ENCODE measurements at places on chromosomes 3 and 15.

DNA sequence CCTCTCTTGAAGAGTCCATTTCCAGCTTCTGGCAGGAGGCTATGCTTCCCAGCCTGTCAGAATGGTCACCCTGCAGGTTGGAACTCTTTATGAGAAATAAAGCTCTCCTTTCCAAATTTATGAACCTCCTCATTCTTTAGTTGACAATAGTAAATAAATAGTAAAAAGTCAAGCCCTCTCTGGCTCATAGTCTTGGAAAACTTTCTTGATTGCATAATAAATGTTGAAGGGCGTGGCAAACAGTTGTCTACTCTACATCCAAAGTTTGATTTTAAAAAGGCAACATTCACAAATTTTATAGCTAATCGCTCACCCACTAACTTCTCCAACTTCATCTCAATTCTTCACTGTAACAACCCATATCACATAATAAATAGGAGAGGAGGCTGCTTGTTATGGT, 58.8 kb downstream of the MCF2L2 start:
- DNase-seq = no peak

DNA sequence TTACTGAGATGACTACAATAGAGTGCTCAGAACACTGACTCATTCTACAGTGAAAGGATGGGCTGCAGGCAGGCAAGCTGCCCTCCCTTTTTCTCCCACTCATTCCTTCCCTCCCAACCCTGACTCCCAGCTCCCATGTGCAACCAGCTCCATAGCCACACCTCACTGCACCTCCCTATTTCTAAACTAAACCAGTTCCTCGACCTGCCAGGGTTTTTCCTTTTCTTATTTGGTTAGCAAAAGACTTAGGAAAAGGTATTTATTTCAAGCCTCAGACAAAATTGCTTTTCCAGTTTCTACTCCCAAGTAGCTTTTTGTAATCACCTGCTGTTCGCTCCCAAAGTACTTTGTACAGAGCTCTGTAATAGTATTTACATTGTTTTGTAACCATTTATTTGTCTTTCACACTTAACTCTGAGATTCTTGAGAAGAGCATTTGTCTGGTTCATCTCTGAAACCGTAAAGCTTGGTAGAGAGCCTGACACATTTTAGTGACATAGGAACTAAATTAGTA, 2.2 kb downstream of the AADAC start:
- DNase-seq = no peak

DNA sequence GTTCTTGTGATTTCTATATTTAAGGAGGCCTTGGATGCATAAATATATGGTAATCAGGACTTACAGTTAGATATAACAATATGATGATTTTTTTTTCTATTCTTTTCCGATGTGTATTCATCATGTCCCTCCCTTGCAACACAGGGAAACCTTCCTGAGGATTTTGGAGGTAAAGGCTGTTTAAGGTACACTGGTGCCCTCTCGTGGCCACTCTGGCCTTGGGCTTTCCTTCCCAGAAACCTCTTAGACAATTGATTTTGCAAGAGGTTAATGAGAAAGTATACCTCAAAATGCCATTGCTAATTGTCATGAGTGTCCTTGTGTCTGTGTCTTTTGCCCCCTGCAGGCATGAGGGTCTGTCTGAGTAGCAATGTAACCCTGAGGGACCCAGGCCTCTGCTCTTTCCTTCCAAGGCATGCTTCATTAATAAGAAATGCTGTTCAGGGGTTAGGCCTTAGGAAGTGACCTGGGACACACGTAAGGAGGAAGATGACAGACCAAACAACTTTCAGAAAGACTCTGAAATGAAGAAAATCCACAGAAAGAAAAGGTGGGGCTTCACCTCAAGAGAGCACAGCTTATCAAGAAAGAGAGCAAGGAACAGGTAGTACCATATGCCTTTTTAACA, 70.3 kb upstream of the PPP2R3A start:
- DNase-seq = no peak

DNA sequence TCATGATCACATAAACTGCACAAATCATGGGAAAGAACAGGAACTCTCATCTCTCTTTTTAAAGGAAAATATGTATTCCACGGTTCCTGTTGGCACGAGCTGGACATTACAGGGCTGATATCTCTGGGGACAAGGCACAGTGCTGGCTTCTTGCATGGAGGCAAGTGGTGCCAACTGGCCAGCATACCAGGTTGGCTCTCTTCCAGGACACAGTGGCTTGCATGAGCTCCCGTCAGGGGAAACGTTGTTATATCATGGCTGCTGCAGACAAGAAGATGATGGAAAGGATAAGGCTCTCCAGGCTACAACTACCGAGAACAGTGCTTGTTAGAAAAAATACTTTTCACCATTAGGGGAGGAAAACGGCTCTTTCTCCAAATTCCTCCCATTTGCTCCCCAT, 283.9 kb downstream of the RORA start:
- DNase-seq = no peak

GRCh38 chr3:14793126-14793857, 25.5 kb upstream of the FGD5 start:
- no peak for DNase-seq

GRCh38 chr3:147816752-147817151, 407.6 kb downstream of the ZIC1 start:
- no peak for DNase-seq
